Right renal pelvis (tissue), 4 donors: ENCODE measurements at places on chromosomes 4 and X.

- no peak for DNase-seq
Observed at GRCh38 chrX:31228415-31228832, 156.6 kb upstream of the FTHL17 start.

- DNase-seq = no peak
Observed at GRCh38 chrX:45712067-45712466, 511.4 kb upstream of the DIPK2B start.

- DNase-seq = no peak
Observed at GRCh38 chr4:174375422-174375821, 91.7 kb downstream of the CEP44 start.

DNA sequence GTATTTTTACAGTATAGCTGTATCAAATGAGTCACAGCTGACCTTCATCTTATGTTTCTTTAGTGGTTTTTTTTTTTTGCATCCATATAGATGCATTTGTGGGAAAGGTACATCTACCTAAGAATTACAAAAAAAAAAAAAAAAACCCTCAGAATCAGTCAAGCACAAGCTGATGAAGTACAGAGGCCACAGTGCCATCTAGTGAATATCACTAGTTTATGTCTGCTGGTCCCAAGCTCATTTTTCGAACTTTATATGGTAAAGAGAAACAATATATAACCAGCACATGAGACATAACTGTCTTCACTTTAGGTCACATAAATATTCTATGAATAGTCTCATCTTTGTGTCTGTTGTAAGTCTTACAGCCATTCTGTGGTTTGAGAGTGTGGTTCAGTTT, 220.1 kb downstream of the DLG3 start:
- peak; percentile 2 for DNase-seq

DNA sequence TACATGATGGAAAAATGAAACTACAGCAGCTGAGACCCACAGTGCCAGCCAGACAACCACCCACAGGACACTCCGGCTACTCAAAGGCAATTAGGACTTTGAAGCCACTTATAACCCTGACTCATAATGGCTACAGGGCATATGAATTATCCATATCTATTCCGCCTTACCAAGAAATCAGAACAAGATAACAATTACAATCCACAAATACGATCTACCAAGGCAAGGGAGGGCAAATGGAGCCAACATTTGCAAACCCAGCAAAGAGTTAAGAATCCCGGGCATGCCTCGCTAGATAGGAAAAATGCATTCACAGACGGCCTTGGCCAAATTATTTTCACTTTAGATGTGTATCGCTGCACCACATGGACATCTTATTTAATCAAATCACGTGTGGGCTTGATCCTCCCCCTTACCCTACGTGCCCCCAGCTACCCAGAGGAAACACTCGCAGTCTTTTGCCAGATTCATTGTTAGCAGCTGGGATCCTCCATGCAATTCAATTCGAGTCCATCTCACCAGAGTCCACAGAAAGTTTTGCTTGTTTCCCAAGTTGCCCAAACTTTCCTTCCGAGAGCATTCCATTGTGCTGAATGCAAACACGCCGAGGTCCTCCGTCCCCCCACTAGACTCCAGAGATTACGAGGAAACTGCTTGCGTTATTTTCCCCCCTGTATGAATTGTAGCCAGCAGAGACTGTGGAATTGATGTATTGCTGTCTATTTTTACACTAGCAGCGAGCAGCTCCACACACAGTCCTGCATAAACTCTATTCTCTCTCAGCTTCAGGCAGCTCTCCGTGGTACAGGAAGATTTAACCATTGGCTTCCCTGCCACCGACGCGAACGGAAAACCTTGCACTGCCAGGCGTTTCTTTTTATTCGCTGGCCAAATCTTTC, 1.2 kb downstream of the PPARGC1A start:
- DNase-seq = no peak

DNA sequence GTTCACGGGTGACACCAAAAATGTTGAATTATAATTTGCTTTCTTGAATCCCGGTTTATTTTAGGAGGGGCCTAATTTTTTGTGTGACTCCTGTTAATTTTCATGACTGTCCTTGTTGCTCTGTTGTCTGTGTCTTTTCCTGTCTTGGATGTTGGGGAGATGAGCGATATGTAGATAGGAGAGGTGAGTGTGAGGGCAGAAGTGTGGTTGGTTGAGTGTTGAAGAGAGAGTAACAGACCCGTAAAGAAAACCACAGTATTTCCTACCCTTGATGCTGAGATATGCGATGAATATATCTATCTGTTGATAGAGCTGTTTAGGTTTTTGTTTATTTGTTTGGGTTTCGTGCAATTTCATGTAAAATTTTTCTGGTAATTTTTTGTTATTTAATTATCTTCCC, 70.5 kb downstream of the CPE start:
- DNase-seq = no peak

GRCh38 chr4:95674521-95674981, 125.8 kb upstream of the UNC5C start:
- no peak for DNase-seq

- no peak for DNase-seq
Observed at GRCh38 chr4:53489279-53489889, 101.9 kb downstream of the LNX1 start.

DNA sequence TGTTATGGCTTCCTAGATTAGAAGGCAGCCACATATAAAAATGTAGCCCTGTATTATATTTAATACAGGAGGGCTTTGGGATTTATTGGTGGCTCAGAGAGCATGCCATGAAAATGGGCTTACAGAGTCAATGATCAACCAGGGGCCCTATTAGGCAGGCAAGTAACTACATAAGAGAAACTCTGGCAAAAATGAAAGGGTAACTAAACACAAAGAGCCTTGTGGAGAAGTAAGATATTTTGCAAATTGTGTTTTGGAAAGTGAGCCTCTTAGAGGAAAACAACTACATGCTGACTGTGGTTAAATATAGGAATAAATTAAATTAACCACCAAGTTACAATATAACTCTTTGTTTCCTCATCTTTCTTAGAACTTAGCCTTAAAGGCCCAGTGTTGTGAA, 5.5 kb downstream of the SAT1 start:
- DNase-seq = no peak

- DNase-seq = no peak
Observed at GRCh38 chr4:182916483-182917181, 554 bp downstream of the DCTD start.

DNA sequence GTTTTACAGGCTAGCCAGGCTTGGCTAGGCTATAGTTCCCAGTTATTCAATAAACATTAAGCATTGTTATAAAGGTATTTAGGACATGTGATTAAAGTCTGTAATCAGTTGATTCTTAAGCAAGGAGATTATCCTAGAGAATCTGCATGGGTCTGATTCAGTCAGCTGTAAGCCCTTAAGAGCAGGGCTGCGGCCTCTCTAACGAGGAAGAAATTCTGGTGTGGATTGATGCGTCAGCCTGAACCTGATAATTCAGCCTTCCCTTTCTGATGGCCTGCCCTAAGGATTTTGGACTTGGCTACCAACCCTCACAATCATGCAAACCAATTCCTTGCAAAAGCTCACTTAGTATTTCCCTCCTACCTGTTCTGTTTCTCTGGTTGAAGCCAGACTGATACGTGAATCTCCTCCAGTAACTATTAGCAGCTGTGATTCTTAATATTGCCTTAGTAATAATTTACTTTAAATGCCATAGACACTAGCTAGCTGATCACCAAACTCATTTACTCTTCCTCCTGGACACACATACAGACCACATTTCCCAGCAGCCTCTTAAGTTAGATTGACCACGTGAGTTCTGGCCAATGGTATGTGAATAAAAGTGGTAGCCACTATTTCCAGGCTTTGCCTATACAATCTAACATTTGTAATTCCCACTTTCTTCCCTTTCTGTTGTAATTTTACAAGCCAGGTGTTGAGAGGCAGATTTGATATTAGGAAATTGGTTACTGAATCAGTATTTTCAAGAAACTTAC, 678.0 kb upstream of the INTU start:
- no peak for DNase-seq

- DNase-seq = no peak
Observed at GRCh38 chrX:7215842-7216241, 67.9 kb upstream of the PUDP start.

GRCh38 chrX:38166478-38167083, 54.1 kb downstream of the SRPX start:
- DNase-seq = peak; percentile 5

DNA sequence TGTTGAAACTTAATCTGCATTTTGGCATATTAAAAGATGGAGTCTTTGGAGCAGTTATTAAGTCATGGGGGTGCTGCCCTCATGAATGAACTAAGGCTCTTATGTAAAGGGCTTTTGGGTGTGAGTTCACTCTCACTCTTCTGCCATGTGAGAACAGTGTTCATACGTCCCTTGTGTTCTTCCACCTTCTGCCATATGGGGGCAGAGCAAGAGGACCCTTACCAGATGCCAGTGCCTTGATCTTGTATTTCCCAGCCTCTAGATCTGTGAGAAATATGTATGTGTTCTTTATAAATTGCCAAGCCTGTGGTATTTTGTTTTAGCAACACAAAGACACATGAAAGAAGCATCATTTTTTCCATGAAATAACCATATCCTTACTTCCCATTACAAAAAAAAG, 213.9 kb downstream of the SPOCK3 start:
- DNase-seq = no peak

DNA sequence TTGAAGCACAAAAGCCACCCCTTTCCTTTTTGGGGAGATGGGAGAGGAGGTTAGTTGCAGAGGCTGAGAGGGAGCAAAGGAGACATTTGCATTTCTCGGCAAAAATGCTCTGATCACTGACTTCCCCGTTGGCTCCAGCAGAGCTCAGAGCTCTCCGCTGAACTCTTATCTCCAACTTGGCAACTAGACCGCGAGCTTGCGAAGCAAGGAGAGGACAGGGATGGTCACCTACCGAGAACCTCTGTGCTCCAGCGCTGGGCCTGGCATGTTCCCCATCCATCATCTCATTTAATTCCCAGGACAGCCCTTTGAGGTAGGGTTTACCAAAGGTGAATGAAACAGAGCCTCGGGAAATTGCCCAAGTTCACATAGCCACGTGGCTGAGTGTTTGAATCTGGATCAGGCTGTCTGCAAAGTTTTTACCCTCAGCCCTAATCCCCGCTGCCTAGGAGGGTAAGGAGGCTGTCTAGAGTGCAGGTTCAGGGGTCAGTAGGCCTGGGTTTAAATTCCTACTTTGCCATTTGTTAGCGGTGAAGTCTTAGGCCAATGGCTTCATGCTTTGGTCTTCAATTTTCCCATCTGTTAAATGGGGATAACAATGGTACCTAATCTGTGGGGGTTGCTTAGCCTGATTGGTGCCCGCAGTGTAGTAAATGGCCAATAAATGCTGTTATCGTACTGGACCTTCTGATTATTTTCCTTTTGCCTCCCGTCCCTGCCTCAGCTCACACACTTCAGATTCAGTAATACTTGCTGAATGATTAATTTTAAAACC, 3.8 kb upstream of the CITED1 start:
- no peak for DNase-seq

GRCh38 chr4:5037553-5038551, 13.4 kb upstream of the STK32B start:
- no peak for DNase-seq

DNA sequence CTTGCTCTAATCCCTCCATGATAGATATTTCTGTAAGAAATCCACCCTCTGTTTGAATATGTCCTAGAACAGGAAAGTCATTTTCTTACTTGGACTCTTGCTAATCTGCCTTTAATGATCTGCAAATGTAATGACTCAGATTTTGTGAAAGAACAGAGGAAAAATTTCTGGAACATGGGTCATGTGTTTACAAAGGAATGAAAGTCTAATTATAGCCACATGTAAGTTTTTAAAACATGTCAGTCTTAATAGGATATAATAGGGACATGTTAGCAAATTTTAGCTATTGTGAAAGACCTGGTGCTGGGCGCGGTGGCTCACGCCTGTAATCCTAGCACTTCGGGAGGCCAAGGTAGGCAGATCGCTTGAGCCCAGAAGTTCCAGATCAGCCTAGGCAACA, 47.6 kb downstream of the GRK4 start:
- DNase-seq = no peak

DNA sequence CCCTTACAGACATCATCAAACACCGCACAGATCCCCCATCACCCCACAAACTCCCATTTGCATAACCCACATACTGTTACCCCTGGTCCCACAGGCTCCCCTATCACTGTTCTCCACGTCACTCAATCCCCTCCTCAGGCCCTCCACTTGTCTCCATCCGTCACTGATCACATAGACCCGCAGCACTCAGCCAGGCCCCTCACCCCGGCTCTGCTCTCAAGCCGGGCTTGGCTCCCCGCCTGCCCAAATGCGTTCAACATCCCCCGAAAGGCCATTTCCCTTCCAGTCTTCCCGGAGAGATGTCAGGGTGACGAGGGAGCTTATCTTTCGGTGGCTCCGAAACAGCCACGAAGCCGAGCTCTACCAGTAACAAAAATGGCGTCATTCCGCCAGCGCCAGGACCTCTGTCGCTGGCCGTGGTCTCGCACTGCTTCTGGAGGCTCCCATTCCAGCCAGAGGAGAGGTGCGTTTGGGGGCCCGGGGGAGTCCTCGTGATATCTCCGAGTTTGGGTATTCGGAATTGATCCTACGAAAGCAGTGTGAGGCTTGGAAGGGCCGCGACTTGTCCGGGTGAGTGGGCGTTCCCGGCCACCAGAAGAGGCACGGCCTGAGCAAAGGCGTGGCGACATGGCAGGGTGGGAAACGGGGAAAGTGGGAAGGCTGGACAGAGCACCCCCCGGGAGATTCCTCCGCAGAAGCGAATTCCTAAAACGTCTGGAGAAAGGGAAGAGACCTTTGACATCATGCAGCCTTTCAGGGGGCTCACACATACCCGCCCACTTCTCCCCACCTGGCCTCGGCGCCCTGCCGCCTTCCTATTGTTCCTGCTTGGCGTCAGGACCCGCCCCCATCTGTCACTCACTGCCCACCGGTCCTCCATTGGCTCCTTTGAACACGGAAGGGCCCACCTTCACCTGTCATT, at the start of gene ZNF630:
TSS of gene ZNF630 (minus strand) at position 577 of the 922 bp plus-strand sequence. CDS start 4,754 bp downstream, outside the sequence.
- peak; percentile 55 for DNase-seq

GRCh38 chr4:79065262-79065661, 126.0 kb upstream of the PAQR3 start:
- DNase-seq = no peak

DNA sequence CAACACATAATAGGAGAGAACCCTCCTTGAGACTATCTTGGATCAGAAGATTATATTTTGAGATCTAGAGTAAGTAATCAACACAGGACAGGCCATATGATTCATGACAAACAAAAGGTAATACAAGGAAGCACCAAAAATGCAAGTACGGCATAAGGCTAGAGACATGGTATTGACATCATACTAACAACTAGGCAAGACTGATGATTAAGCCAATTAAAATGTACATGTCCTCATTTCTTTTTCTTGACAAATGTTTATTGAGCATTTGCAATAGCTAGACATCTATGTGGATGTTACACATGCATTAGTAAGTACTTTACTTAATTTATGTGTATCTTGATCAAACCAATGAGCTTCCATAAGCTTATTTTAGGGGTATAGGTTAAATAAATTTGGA, 695.7 kb upstream of the GALNTL6 start:
- DNase-seq = no peak

GRCh38 chr4:76716658-76717057, 181.3 kb downstream of the SOWAHB start:
- no peak for DNase-seq

DNA sequence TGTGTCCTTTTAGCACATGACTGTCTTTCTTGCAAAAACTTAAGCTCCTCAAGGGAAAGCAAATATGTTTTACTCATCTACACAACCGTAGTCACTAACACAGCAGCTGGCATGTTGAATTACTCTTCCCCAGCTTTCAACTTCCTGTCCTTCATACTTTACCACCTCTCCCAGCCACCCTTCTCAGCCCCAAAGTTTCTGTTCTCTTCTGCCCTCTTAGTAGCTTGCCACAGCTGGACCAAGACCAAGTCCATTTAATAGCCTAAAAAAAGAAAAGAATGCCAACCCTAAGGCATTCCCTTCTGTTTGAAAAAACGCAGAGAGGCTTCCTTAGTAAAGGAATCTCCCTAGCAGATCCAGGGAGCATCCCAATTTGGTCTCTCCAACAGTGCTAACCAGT, 36.8 kb downstream of the SRPX2 start:
- DNase-seq = no peak
